ENCODE measurements at places on chromosomes 11 and 22. TPM values are rescaled to one million over a fixed set of nuclear protein-coding genes. Genes with fewer than 3 reads are reported as not detected.

DNA sequence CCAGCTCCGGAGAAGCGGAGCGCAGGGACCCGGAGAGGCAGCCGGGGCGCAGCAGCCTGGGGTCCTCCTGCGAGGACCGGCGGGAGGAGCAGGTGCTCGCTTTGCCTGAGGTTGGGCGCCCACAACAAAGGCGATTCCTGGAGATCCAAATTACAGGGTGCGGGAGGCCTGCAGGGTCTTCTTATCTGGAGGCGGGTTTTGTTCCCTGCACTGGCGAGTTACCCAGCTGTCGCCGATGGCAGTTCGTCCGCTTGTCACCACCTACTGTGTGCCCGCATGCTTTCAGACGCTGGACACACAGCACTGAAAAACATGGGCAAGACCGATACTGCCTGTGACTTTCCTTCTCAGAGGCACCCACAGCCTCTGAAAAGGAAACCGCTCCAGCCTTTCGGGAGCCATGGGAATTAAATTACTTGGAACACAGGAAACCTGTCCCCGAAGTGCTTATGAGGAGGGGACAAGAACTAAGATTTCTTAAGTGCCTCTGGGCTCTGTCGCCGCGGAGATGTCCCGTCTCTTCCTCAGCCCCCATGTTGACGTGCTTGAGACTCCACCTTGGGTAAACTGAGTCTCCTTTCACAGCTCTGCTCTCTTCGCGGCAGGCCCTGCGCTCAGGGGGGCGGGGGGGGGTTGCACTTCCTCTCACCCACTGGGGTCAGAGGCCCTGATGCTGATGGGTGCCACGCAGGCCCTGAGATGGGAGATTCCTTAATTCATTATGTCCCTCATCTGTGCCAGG is 1.3 kb upstream of the ZFTA start:
- DNase-seq: no peak

The C11orf52 gene
- total RNA-seq: 5.0 TPM

DNA sequence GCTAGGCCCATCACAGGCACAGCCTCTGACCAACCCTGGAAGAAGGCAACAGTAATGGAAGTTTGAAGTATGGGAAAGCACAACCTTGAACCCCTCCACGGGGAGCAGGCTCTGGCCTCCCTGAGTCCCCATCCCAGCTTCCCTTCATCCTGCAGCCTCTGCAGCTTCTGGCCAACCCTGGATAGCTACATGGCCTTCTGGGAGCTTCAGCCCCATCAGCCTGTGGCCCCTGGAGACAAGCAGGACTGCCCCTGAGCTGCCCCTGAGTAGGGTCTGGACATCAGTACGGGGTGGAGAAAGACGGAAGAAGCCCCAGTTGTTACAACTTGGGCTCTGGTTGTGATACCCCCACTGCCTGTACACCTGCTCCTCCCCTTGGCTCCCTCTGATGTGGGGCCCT is 113.8 kb upstream of the CD82 start:
- DNase-seq: no peak

The LARGE1 gene
- total RNA-seq: 21.0 TPM

DNA sequence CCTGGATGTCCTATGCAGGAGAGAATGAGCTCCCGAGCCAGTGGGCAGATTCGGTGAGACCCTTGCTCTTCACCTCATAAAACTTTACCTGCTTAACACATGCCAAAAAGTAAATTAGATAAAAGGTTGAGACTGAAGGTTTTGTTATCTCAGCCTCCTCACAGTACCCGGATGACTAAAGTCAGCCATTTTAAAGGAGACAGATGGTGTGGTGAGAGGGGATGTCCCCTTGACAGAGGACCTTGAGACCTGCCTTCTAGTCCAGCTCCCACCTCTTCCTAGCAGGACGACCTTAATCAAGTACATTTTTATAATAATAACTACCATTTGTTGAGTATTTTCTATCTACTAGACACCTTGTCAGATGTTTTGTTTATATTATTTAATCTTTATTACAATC is 39.7 kb downstream of the C11orf91 start:
- no peak for DNase-seq

DNA sequence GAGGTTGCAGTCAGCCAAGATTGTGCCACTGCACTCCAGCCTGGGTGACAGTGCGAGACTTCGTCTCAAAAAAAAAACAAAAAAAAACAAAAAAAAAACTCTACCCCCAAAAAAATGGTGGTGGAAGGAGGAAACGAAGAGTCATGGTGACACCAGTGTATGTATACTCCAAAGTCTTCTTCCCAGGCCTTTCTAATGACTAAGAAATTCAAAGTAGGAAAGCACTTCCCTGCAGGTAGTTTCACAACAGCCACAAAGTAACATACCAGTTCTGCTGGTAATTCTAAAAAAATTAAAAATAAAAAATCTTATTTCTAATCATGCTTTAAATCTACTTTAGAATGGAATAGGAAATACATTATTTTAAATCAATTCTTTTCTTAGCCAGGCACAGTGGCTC is 72.6 kb downstream of the DENND5A start:
- no peak for DNase-seq
